IMR-90 (cell line): ENCODE measurements at places on chromosomes 7 and 10.

DNA sequence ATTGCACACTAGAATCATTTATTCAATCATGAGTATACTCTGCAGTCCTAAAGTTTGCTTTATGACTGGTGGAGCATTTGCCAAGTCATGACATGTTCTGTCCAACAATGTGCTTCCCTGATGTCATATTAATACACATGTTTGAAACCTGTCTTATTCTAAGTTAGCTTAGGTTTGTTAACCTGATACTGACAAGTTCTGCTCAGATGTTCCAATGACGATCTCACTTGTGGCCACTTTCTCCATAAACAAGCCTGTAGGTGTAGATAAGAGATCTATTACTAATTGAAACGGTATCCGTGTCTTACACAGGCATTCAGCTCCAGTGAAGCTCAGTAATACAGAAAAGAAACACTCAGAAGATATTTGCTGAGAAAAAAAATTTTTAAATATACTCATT is 64.9 kb downstream of the GPR37 start:
- peak; percentile 68 for DNase-seq

GRCh38 chr7:106112972-106113421 is 885 bp upstream of the SYPL1 start:
- DNase-seq: no peak

DNA sequence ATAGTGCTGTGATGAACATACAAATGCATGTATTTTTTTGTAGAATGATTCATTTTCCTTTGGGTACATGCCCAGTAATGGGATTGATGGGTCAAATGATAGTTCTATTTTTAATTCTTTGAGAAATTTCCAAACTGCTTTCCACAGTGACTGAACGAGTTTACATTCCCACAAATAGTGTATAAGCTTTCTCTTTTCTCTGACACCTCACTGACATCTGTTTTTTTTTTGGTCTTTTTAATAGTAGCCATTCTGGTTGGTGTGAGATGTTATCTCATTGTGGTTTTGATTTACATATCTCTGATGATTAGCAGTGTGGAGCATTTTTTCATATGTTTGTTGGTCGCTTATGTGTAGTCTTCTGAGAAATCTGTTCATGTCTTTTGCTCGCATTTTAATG is 195.0 kb upstream of the AGK start:
- no peak for DNase-seq

DNA sequence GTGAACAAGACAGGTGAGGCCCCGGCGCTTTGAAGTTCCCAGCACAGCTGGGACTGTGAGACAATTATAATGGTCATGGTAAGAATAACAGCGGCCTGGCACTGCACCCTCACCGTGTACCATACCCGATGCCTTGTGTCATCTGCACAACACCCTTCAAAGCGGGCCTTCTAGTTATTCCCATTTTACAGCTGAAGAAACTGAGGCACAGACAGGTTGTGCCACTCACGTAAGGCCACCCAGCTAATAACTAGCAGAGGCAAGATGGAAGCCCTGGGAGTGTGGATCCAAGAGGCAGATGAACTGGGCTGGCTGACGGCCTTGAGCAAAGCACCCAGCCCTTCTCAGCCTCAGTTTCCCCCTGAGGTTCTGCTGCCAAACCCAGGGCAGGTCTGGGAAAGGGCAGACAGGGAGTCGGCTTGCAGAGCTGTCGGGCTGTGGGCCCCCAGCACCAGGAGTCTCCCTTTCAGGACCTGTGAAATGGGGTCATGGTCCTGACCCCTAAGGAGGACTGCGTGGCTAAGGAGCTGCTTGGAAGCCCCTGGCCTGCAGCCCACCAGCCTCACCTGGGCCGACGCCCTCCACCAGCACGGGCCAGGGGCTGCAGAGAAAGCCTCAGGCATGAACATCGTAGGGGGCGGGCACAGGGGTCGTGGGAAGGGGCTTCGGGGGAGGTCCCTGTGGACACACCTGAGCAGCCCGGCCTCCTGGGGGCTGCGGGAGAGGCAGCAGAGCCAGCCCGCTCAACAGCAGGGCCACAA is 15.3 kb upstream of the LFNG start:
- DNase-seq: no peak

- no peak for DNase-seq
Measured at GRCh38 chr10:130427216-130427722, 291.1 kb downstream of the GLRX3 start.

DNA sequence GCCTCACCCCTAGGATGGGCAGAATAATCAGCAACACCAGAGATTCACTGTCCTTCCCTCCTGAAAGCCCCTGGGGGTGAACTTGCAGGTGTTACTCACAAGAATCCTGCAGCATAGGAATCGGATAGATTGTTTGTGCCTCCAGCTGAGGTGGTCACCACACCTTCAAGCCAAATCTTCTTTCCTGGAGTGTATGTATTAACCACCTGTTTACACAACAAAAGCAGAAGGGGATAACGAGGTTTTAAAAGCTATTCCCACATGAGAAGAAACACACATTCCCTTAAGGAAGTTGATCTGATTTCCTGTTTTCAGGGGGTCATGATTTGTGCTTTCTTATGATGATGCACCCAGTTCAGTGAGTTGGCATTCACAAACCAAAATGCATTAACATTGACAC is 173.8 kb upstream of the HPS1 start:
- no peak for DNase-seq

- no peak for DNase-seq
Measured at GRCh38 chr7:83983606-83984005, 211.0 kb downstream of the SEMA3A start.

DNA sequence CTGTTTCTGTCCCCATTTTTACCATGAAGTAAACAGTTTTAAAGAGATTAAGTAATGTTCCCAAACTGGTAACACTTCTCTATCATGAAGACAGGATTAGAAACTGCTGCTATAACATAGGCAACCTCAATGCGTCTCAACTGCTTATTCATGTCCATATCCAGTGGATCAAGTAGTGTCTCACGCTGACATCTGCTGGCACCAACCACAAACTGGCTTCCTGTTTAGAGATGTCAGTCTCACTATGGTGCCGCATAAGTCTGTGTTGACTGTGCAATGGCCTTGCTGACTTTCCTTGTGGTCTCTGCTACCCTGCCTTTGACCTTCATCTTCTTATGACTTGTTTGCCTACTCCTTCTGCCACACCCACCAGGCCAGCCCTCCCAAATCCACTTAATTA is 369.6 kb upstream of the DPP6 start:
- no peak for DNase-seq

DNA sequence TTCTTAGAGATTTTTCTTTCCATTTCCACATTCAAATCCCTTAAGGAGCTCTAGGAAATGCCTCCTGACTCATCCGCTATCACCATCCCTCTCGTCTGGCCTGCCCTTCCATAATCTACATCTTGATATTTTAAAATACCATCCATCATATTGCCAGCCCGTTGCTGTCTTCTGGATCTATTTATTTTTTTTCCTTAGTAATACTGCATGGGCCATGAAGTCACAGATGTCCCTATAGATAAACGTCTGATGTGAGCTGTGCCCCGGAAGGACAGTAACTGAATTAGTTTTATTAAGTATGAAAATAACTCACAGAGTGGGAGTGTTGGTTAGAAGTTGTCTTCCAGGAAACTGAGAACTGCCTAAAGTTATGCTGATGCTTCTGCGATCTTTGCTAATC is 76.2 kb downstream of the KLF6 start:
- DNase-seq: peak; percentile 36

DNA sequence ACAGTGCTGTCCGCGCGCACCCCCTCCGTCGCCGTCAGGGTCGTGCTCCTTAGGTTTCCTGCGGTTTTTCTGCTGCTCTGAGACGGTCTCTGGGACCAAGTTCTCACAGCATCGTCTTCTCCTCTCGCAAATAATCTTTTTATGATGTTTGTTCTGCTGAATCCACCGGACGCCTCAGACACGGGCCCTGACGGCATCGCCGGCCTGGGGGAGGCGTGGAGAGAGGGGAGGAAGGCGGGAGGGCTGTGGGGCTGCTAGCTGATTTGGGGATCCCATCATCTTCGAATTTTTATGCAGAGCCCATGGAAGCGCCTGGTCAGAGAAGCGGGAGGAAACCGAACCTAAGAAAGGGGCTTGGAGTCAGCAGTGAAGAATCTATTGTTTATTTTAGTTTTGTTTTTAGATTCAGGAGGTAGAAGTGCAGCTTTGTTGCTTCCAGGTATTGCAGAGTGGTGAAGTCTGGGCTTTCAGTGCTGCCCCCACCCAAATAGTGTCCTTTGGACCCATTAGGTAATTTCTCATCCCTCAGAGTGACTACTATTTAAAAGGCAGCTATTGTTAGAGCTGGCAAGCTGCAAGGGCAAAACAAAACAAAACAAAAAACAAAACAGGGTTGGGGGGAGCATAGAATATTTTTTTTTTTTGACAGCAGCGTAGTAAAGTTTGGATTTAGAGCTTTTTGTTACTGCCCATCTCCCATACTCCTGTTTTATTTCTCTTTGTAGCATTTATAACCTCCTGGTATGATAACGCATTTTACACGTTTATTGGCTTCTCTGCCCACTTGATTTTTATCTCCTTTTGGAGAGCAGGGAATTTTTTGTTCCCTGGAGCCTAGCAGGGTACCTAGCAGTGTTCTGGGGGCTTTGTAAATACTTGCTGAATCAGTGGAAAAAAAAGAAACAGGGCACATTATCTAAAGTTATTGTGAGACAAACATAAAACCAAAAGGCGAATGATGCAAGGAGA is 92.6 kb downstream of the SPAG6 start:
- peak; percentile 19 for DNase-seq

GRCh38 chr7:130274983-130275591 is 8.4 kb downstream of the CPA2 start:
- no peak for DNase-seq

GRCh38 chr10:97512993-97513392 is 14.3 kb downstream of the UBTD1 start:
- peak; percentile 37 for DNase-seq

- DNase-seq: peak; percentile 6
Measured at GRCh38 chr7:85222522-85222921, 35.7 kb upstream of the SEMA3D start.

DNA sequence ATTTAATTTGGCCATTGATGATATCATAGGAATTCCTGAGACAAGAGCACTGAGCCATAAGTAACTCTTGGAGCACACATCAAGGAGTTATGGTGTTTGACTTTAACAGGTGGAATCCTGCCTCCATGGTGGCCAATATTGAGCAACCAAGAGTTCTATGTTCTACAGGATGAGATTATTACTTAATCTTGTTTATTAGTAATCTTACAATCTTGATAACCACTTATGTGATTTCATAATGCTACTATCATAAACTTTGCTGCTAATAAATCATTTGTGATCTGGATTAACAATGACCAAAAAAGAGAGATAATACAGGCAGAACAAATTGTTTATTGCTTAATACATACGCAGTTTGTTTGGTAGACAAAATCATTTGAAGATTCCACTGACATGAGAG is 27.5 kb upstream of the PDK4 start:
- no peak for DNase-seq

- DNase-seq: peak; percentile 13
Measured at GRCh38 chr7:102412548-102412947, 16.4 kb downstream of the PRKRIP1 start.

- DNase-seq: no peak
Measured at GRCh38 chr7:157855016-157855415, 518.2 kb downstream of the DNAJB6 start.

DNA sequence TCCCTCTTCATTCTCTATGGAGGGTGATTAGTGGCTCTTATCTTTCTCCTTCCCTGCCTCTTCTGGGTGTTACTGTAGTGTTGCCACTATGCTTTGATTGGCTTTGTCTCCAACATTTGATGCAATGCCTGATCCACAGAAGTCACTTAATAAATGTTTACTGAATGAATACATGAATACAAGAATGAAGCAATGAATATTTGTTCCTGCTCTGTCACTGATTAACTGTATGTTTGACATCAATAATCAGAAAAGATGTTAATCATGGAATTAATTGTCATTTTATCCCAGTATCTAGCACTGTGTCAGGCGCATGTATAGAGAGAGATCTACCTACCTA is 4.3 kb downstream of the ANK3 start:
- DNase-seq: no peak

DNA sequence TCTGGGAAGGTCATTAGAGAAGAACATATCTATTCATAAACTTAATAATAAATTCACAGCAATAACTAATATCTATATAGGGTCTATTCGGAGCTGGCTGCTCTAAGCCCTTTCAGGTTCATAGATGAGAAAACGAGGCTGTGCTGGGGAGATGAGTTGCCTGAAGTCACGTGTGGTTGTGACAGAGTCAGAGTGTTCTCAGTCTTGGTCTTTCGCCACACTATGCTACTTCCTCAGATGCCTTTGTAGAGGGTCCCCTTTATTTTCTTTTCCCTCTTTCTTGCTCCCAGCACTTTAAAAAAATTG is 43.7 kb upstream of the FAM180A start:
- no peak for DNase-seq

DNA sequence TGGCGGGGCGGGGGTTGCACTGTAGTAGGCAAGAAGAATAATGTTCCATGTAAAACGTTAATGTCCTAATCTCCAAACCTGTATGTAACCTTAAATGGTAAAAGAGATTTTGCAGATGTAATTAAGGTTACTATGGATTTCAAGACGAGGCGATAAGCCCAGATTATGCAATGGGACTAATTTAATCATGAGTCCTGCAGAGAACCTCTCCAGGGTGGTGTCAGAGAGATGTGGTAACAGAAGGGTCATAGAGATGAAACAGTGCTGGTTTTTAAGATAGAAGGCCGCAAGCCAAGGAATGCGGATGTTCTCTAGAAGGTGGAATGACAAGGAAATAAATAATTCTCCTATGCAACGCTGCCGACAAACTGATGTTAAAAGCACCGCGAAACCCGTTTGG is 57.1 kb downstream of the UBE3C start:
- no peak for DNase-seq

GRCh38 chr10:96648297-96648696 is 61.5 kb upstream of the TM9SF3 start:
- DNase-seq: no peak

GRCh38 chr7:157537056-157537455 is 200.3 kb downstream of the DNAJB6 start:
- DNase-seq: no peak

DNA sequence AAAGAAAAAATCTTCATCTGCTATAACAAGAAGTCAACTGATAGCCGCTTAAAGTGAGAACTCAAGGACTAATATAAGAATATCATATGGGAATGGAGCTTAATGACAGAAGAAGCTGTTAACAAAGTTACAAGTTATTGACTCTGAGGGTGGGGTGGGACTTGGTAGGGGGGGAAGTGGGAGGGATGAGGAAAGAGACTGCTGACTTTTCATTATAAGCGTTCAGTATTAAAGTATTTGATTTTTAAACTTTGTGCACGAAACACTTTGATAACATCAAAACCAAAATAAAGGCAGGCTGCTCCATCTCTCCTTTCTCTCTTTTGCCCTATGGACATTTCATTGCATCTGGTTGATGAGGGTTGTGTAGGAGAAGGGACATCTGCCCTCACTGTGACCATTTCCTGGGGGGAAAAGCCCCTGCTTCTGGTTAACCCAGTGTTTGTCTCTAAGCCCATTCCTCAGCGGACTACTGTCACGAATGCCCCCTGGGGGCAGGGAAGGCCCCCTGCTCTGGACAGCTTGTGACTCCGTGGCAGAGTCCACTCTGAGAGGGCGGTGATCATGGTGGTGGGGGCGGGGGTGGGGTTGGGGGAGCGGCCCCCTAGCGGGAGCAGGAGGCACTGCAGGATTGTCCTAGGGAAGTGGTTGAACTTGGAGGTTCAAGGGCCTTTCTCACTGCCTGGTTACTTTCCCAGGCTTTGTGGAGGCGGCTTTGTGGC is 17.4 kb downstream of the SLC13A4 start:
- no peak for DNase-seq

GRCh38 chr10:62016623-62017490 is 115.4 kb downstream of the ARID5B start:
- peak; percentile 42 for DNase-seq
